NCI-H2171 treated with DMSO at 0.1 percent for 48 hours (cell line): ENCODE measurements at places on chromosomes 4 and X.

- DNase-seq, result peak; percentile 22
Measured at GRCh38 chr4:145557720-145558119, 61.5 kb upstream of the MMAA start.

GRCh38 chr4:108126806-108127205, 41.9 kb downstream of the LEF1 start:
- no peak for DNase-seq

GRCh38 chr4:5982156-5982973, 35.9 kb downstream of the C4orf50 start:
- DNase-seq, result no peak

- DNase-seq, result no peak
Measured at GRCh38 chrX:1453395-1453783, 680 bp upstream of the ASMTL start.

DNA sequence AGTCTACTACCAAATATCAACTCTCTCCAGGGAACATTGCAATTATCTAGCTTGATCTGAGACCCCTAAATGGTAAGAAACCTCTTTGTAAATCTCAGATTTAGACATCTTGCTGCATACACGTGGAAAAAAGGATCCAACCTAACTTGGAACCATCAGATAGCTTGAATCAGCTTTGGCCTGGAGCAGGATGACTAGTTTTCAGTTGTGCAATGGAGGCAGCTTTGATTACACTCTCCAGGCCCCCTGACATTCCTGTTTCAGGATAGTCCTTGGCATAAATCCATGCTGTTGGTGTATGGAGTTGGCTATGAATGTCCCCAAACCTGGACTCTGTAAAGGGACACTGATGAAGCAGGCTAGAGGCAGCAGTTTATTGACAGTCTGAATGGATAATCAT, 1061.9 kb upstream of the TENM3 start:
- no peak for DNase-seq

DNA sequence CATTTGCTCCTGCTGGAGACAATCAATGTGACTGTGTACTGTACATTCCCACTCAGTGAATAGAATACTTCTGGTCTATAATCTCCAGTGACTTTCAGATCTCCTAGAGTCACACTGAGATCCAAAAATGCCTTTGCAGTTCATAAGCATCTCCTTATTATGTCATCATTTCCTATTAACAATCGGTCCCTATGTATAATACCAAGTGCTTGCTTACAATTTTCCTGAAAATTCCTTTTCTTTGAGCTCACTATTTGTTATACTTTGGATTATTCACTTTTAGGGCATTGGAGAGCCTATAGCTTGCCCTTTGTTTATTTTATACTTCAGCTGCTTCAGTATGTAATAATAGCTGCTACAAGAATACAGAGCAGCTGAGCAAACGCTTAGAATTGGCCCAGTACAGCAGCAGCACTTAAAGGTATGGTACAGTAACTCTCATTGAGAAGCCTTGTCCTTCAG, 313.0 kb downstream of the DCTD start:
- no peak for DNase-seq

DNA sequence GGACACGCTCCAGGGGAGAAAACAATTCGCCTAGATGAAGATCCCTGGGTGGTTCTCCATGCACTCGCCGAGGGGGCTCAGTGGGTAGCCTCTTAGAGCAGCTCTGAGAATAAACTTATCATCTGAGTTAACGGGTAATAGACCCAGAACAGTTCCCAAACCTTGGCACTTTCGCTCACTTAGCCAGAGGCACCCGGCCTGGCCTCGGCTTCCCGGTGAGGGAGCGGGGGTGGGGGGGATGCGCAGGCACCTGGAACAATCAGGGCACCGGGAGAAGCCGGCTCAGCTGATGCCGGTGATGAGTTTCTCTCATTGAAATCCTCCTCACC, 405 bp upstream of the ZAR1 start:
- DNase-seq, result no peak

DNA sequence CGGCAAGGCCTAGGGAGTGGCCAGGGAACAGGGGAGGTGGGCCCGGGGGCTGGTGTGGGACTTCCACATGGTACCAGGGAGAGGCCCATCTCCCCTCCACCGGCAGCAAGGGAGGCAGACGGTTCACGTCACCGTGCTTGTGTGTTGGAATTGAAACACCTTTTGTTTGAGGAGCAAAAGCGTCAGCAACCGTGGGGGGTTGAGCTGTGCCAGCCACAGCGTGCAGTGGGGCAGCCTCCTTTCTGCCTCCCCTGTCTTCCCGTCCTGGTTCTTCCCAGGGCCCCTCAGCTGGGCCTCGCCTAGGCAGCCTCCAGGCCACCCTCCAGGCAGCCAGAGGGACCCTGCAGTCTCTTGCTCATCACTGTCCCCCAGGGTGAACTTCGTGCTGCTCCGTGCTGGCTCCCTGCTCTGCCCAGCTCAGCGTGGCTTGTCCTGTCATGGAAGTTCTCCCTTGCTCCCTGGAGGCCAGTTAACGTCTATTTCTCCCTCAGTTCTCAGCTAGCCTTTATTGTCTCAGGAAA, 32.1 kb upstream of the HGFAC start:
- DNase-seq, result no peak

- DNase-seq, result no peak
Measured at GRCh38 chr4:139975830-139976272, 178.1 kb downstream of the MAML3 start.

GRCh38 chrX:68732906-68733493, 85.5 kb downstream of the STARD8 start:
- peak; percentile 7 for DNase-seq

- DNase-seq, result no peak
Measured at GRCh38 chrX:2423899-2424298, 76.9 kb downstream of the DHRSX start.

DNA sequence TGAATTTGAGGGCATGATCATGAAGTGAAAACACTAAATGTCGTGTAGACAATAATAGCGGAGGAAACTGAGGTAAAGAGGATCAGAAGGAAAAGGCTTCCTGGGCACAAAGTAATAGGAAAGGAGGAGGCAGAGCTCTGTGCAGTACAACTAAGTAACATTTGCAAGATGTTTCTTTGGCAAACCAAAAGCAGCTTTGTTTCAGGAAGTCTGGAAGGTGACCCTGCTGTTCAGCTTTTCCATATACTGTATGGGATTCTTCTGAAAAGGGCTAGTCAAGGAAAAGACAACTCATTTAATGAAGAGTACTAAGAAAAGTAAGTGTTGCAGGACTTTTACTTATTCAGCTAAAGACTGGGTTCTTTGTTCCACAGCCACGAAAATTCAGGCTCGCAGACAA, 463.1 kb downstream of the PCDH7 start:
- no peak for DNase-seq

DNA sequence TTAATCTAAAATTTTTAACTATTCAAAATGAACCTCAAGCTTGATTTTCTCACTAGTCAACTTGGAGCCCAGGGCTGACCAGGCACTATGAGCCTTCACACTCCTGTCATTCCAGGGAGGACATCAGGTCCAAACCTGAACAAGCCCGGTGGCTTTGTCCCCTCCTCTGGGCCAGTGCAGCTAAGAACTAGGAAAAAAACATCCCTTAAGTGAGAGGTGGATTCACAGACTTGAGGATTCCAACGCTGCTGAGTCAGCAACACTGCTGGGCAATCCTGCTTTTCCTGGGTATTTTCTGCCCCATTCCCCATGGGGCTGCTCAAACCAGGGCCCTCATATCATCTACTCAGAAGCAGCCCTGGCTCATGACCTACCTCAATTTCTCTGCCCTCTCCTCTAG, 4.0 kb downstream of the RNF212 start:
- DNase-seq, result no peak

DNA sequence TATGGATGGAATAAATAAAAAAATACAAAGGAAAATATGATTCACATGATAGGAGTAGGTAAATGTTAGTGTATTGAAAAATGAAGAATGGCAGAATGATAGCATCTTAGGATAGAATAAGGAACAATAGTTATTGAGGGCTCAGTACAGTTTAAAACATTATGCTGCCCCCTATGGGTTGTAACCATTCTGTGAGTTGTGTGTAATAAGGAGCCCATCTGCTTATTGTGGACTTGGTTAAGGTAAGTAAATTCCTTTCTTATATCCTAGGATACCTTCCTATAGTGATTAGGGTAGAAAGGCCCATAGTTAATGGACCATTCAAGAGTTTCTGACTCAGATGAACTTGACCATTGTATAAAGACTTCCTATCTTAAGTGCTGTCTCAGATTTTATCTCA, 195.8 kb downstream of the PDHA2 start:
- DNase-seq, result no peak

GRCh38 chrX:17549107-17549651, 174.2 kb downstream of the NHS start:
- no peak for DNase-seq

DNA sequence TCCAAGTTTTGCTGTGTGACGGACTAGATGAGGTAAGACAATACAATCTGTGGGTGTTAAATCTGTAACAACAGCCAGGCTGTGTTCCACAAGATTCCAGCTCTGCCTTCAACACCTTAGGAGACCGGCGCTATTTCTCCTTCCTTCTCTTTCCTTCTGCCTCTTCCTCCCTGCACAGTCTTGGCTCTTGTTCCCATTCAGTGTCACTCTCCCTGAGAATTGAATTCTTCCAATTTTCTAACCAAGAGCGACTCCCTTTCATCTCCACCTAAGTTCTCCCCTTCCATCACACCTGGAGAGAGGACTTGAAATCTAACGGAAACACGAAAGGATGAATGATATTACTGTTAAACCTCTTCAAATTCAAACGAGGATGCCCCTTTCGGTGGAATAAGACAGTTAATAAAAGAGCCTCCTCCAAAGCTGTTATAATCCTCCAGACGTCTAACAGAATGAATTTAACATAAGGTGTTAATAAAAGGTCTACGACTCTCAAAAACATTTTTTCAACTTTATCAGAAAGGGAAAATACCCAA, 2.7 kb downstream of the EPHA5 start:
- peak; percentile 20 for DNase-seq

DNA sequence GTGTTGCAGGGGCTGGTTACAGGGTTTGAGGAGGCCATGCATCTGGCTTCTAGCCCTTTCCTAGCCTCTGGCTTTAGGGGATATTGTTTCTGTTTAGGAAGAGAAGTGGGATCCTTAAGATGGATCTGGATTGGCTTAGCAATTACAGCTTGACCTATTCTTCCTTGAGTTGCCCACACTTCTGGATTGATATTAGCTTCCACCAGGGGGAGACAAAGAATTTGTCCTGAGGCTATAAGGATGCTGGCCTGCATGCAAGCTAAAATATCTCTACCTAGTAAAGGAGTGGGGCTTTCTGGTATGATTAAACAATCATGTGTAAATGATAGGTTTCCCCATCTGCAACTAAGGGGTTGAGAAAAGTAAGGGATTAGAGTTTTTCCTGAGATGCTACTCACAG, 117.2 kb downstream of the TEX13C start:
- no peak for DNase-seq
